ENCODE measurements at places on chromosomes 7 and 10. TPM values are rescaled to one million over a fixed set of nuclear protein-coding genes. Genes with fewer than 3 reads are reported as not detected.

Gene SP4
- 5.6 TPM for total RNA-seq

Gene ADAM22
- total RNA-seq: 1.8 TPM

Gene AKR1B1
- 231 TPM for total RNA-seq

Gene ZNF775
- 2.0 TPM for total RNA-seq

DNA sequence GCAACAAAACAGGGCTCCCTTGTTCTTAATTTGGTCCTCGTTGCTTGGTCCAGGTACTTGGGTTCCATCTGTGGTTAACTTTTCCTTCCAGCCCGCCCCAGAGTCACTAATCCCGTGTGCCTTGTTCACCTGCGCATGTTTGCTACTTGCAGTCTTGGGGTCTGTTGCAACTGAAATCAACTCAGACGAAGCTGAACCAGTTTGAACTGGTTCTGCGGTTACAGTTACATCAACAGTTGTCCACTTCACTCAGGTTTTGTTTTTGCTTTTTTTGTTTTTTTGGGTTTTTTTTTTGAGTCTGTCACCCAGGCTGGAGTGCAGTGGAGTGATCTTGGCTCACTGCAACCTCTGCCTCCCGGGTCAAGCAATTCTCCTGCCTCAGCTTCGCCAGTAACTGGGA is 34.7 kb downstream of the TRRAP start:
- no peaks in the 10 kb centered on the region for H3K27me3 ChIP-seq
- H3K27ac ChIP-seq: no peak overlapping the region
- H3K36me3 ChIP-seq: peaks cover 74% of the 10 kb centered on the region
- H3K4me1 ChIP-seq: peaks cover 4% of the 10 kb centered on the region
- H3K4me3 ChIP-seq: no peak overlapping the region
- DNase-seq: no peak

- H3K4me3 ChIP-seq: no peak overlapping the region
- no peaks in the 10 kb centered on the region for H3K27me3 ChIP-seq
- no peaks in the 10 kb centered on the region for H3K4me1 ChIP-seq
Observed at GRCh38 chr7:134212576-134213546, 85.7 kb downstream of the LRGUK start.

DNA sequence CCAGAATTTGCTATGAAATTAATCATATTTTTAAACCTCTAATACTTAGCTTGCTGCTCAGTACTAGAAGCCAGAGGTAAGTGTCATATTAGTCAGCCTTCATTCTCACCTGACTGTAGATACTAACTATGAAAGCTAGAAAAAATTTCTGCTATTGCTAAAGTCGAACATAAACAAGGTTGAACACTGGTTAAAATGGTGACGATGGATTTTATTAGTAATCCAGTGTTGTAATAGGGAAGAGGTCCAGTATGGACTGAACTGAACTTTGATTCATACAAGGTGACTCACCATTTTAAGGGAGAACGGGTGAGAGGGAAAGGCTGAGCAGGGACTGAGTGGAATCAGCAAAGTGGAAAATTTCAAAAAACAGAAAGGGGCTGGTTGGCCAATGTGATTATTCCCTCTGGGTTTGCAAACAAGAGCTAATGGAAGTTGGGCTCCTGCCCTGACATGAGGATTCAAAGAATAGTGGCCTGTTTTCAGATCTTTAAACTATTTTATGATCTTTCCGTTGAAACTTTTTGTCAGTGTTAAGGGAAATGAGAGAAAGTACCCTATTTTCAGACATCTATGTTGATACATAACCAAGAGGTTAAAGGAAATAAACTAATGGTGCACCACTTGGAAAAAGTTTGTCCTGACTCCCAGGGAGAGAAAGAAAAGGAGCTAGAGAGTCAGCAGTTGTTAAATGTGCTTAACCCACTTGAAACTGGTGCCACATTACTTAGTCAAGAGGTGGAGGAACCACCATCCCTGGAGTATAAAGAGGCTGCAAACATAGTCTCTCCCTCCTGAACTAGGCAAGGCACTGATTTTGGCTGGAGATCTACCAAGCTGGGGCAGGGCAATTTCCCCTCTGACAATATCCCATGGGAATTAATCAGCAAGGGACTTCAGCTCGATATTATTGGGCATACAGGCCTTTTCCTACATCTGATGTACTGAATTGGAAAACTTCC is 15.3 kb upstream of the AKR1C1 start:
- H3K4me3 ChIP-seq: no peak overlapping the region
- H3K27ac ChIP-seq: peak overlapping the region; percentile 82
- H3K4me1 ChIP-seq: peaks cover 14% of the 10 kb centered on the region
- no peaks in the 10 kb centered on the region for H3K36me3 ChIP-seq
- no peaks in the 10 kb centered on the region for H3K27me3 ChIP-seq
- no peak for DNase-seq

DNA sequence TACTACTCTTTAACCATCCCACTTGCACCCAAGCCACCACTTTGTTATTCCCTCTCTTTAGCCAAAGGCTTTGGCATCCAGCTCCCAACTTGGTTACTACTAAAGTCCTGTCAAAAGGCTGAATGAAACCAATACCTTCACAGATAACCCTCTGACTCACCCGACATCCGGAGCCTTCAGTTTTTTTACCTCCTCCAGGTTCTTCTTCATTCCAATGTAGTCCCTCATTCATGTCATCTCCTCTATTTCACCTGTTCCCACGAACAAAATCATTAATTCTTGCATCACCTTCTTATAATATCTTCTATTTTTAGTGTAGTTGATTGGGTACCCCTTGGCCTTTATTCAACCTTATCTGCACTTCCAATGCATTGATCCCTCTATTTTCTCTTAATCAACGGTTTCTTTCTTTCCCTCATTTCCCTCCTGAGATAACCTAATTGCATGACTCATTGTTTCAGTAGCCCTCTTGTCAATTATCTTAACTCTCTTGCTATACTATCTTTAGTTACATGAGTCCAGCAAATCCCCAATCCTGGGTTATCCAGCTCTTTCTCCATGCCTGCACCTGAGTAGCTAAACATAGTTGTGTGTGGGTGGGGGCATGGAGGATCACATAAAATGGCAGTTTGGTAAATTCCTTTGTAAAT is 87.2 kb upstream of the COL1A2 start:
- H3K27me3 ChIP-seq: no peaks in the 10 kb centered on the region
- peaks cover 6% of the 10 kb centered on the region for H3K4me1 ChIP-seq
- H3K4me3 ChIP-seq: no peak overlapping the region
- no peak for DNase-seq
- H3K27ac ChIP-seq: no peak overlapping the region

DNA sequence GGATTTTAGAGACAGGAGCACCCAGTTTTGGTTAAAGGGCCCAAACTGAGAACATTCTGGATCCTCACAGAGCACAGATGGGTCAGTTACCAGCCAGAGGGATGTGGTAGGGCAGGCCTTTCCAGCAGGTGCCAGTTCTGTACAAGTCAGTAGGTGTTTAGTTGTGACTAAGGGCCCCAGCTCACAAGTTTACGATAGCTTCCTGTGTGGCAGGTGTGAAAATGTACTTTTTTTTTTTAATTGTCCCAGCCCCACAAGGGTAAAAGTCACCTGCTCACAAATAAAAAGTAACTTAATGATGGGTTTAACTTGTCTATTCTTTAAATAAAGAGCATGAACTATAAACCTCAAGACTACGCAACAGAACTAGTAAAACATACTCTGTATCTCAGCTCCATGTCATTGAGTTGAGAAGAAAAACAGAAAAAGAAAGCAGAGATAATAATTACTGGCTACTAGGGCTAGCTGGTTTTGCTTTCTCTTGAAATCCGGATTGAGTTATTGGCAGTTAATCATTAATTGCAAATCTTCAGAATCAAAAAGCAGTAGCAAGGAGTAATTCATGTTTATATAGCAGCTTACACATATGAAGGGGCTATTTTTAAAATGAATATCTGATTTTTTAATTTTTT is 15.4 kb downstream of the NFE2L3 start:
- no peaks in the 10 kb centered on the region for H3K27me3 ChIP-seq
- peaks cover 6% of the 10 kb centered on the region for H3K36me3 ChIP-seq
- no peaks in the 10 kb centered on the region for H3K4me1 ChIP-seq

DNA sequence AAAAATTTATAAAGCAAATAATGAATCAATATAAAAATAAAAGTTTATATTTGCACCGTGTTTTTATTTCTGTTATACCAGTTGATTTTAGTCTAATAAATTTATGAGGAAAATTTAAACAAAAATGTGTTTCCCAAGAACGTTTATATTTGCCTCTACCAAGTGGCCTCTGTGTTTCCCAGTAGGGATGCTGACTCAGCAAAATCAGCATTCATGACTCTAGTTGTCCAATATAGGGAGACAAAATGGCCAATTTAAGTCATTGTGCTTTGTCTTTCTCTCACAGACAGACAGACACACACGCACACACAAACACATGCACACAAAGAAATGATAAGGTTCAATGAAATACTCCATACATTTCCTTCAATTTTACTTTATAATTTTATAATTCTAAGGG is 942.5 kb upstream of the ZWINT start:
- H3K4me3 ChIP-seq: no peak overlapping the region
- H3K4me1 ChIP-seq: no peaks in the 10 kb centered on the region
- no peaks in the 10 kb centered on the region for H3K27me3 ChIP-seq
- H3K27ac ChIP-seq: no peak overlapping the region
- no peaks in the 10 kb centered on the region for H3K36me3 ChIP-seq
- no peak for DNase-seq

DNA sequence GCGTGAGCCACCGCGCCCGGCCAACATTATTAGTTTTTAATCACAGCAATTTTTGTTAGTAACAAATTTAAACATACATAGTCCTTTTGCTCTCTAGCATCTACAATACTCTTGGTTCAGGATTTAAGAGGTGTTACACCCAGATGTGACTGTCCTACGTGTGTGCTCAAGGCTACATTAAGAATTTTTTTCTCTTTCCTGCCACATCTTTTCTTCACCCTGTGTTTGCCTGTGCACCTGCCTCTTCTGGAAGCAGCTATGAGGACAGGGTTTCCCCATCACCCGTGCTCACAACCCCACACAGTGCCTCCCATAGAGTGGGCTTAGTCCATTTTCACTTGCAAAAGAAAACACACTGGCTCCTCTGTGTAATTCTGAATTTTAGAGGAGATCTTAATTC is 186.7 kb upstream of the KLF6 start:
- H3K4me1 ChIP-seq: peaks cover 2% of the 10 kb centered on the region
- DNase-seq: no peak
- no peak overlapping the region for H3K27ac ChIP-seq
- H3K4me3 ChIP-seq: no peak overlapping the region
- no peaks in the 10 kb centered on the region for H3K36me3 ChIP-seq

- H3K27ac ChIP-seq: peak overlapping the region; percentile 96
- no peaks in the 10 kb centered on the region for H3K36me3 ChIP-seq
Observed at GRCh38 chr10:21530641-21531040, 3.4 kb upstream of the MLLT10 start.

GRCh38 chr7:12649348-12649747 is 38.1 kb upstream of the ARL4A start:
- H3K4me3 ChIP-seq: no peak overlapping the region
- DNase-seq: no peak
- H3K36me3 ChIP-seq: no peaks in the 10 kb centered on the region
- H3K27ac ChIP-seq: no peak overlapping the region
- no peaks in the 10 kb centered on the region for H3K4me1 ChIP-seq
- H3K27me3 ChIP-seq: no peaks in the 10 kb centered on the region

GRCh38 chr10:97102441-97102840 is 83.3 kb downstream of the SLIT1 start:
- peak; percentile 31 for DNase-seq
- H3K27me3 ChIP-seq: no peaks in the 10 kb centered on the region
- H3K36me3 ChIP-seq: no peaks in the 10 kb centered on the region
- peaks cover 5% of the 10 kb centered on the region for H3K4me1 ChIP-seq
- no peak overlapping the region for H3K4me3 ChIP-seq

DNA sequence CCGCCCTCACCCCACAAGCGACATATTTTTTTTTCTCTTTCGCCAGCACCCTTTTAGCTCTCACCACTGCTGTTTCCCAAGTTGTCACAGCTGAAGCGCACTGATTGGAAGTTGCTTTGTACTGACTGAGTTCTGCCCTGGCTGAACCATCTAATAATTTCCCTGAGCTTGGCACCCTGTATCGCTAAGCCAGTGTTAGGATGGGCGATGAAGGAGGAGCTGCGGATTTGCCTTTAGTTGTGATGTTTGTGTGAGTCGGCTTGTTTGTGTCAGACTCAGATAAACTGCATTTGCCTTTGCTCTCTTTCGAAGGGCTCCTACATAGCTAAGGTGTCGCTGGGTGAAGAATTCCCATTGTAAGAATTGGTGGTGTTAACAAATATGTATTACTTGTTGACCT is 1.3 kb upstream of the ATXN7L1 start:
- peak overlapping the region; percentile 41 for H3K27ac ChIP-seq
- peak overlapping the region; percentile 78 for H3K4me3 ChIP-seq
- peaks cover 34% of the 10 kb centered on the region for H3K4me1 ChIP-seq
- H3K36me3 ChIP-seq: no peaks in the 10 kb centered on the region
- DNase-seq: no peak
- H3K27me3 ChIP-seq: no peaks in the 10 kb centered on the region

DNA sequence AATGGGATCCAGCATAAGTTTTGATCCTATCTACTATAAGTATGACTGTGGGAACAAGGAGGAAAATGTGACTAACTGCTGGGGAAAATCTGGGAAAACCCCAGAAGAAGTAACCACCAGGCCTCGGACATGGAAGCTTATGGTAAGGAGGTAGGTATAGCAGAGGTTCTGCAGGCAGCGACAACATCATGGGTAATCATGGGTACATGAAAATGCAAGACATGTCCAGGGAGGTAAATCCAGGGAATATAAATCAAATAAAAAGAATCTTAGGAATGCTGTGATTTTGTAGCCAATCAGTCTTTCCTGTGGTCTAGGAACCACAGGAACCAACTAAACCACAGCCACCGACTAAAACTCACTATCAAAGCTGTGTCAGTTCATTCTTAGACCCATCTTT is 168.3 kb upstream of the NPY start:
- no peaks in the 10 kb centered on the region for H3K27me3 ChIP-seq
- H3K27ac ChIP-seq: no peak overlapping the region
- H3K4me3 ChIP-seq: no peak overlapping the region
- no peaks in the 10 kb centered on the region for H3K4me1 ChIP-seq
- no peak for DNase-seq

DNA sequence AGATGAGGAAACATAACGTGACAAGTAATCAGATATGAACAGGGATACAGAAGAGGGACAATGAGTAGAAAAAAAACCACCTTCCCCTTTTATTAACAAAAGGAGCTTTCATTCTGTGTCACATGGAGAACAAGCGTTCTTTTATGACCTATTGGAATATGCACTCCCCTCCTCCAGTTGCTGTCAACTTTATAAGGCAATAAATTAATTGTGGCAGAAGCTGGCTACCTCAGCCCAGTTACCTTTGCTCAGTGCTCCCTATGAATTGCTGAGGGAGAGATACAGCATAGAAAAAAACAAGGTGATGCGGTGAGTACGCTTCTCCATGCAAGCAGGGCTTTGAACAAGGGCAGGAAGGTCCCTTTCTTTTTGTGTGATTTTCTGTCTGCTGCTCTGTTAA is at the start of gene MGAM2:
TSS of gene MGAM2 (plus strand) at position 220 of the 400 bp plus-strand sequence. CDS start 5,156 bp downstream, outside the sequence.
- no peaks in the 10 kb centered on the region for H3K4me1 ChIP-seq
- no peaks in the 10 kb centered on the region for H3K36me3 ChIP-seq
- no peaks in the 10 kb centered on the region for H3K27me3 ChIP-seq
- no peak within 1 kb of the TSS for H3K4me3 ChIP-seq
- DNase-seq: no peak
- no peak within 1 kb of the TSS for H3K27ac ChIP-seq

All from heart right ventricle (tissue), 16 donors.